ENCODE measurements at places on chromosomes 4 and X. TPM values are rescaled to one million over a fixed set of nuclear protein-coding genes. Genes with fewer than 3 reads are reported as not detected.

Gene CXorf49
- not detected for polyA plus RNA-seq

Gene FRMD7
- polyA plus RNA-seq: not detected

Gene NAA10
- polyA plus RNA-seq: 114 TPM

Gene FAM114A1
- polyA plus RNA-seq: 35.6 TPM

Gene DCHS2
- polyA plus RNA-seq: 0.31 TPM

Gene COX7B2
- polyA plus RNA-seq: not detected
